ENCODE measurements at places on chromosomes 12 and 14. TPM values are rescaled to one million over a fixed set of nuclear protein-coding genes. Genes with fewer than 3 reads are reported as not detected.
A peak's percentile ranks its signal among the peaks of the same experiment; 100 is the strongest.

DNA sequence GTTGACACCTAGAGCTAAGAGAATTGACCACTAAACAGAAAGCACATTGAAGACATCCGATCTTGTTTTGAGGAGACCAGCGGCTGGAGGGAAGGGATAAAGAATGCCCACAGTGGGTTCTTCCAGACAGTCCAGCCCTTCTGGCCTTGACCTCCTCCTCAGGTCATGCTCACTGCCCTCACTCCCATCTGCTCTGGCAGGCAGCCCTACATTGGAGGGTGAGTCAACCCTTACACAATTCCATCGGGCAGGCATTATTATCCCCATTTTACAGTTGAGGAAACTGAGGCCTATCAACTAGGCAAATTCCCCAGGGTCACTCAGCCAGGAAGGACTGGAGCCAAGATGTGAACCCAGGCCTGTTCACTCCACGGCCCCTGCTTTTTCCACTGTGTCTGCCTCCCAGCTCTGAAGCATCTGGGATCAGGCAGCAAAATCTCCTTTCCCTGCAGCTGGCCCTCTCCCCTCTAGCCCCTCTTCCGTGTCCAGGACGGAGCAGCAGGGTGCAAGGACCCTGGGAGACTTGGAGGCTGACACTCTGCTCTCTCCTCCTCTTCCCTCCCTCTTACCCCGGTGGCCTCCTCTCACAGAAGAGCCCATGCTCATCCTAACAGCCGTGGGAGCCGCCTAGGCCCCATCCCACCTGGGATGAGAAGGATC is 5.3 kb downstream of the SCNN1A start:
- H3K4me3 ChIP-seq: peak overlapping the region; percentile 3
- peak; percentile 37 for DNase-seq
- H3K36me3 ChIP-seq: no peaks in the 10 kb centered on the region
- peaks cover 58% of the 10 kb centered on the region for H3K4me1 ChIP-seq
- no peak overlapping the region for H3K27ac ChIP-seq
- no peaks in the 10 kb centered on the region for H3K27me3 ChIP-seq

- no peak overlapping the region for H3K4me3 ChIP-seq
- peaks cover 11% of the 10 kb centered on the region for H3K4me1 ChIP-seq
- no peaks in the 10 kb centered on the region for H3K27me3 ChIP-seq
- no peak overlapping the region for H3K27ac ChIP-seq
- DNase-seq: no peak
Observed at GRCh38 chr12:11891754-11892386, 178.9 kb upstream of the BCL2L14 start.

DNA sequence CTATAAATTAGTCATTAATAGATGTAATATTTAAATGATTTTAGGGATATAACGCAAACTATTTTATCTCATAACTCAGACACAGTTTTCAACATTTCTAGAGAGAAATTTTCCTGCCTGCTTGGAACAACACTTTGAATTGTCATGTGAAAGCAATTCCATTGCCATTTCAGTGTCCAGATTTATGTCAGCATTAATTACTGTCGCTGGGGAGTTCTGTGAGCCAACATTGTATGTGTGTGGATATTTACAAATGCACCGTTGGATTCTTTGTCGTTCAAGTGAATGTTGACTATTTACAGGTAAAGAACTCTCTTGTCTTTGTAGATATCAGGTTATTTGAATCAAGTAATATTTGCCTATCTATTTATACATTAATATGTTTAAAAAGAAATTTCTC is 465.3 kb upstream of the RGS6 start:
- no peaks in the 10 kb centered on the region for H3K36me3 ChIP-seq
- no peak overlapping the region for H3K4me3 ChIP-seq
- H3K4me1 ChIP-seq: no peaks in the 10 kb centered on the region
- H3K27ac ChIP-seq: no peak overlapping the region

GRCh38 chr14:105363847-105364708 is 34.3 kb upstream of the TEX22 start:
- H3K36me3 ChIP-seq: peaks cover 31% of the 10 kb centered on the region
- H3K27ac ChIP-seq: no peak overlapping the region
- peaks cover 7% of the 10 kb centered on the region for H3K4me1 ChIP-seq

Gene NCOR2
- total RNA-seq: 318 TPM

DNA sequence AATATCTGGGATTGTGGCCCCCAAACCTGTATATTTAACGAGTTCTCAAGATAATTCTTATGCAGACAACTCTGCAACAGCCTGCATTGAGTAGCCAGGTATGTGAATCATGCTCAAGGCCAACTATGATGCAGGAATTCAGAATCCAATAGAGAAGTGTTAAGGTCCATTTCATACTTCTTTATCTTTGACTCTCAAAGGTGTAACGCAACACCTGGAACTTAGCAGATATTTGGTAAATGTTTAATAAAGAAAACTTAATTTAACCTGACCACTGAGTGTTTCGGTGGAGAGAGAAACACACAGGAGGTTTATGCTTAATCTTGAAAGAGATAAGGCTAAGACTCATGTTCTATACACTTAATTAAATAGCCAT is 156.5 kb upstream of the PLEKHG7 start:
- no peaks in the 10 kb centered on the region for H3K36me3 ChIP-seq
- peaks cover 15% of the 10 kb centered on the region for H3K4me1 ChIP-seq
- no peak for DNase-seq
- no peaks in the 10 kb centered on the region for H3K27me3 ChIP-seq
- H3K27ac ChIP-seq: no peak overlapping the region
- H3K4me3 ChIP-seq: no peak overlapping the region

Gene PPM1H
- total RNA-seq: 6.8 TPM

GRCh38 chr14:33504246-33505099 is 446.4 kb downstream of the EGLN3 start:
- H3K27ac ChIP-seq: no peak overlapping the region
- no peaks in the 10 kb centered on the region for H3K36me3 ChIP-seq
- H3K4me1 ChIP-seq: no peaks in the 10 kb centered on the region

Gene P2RX2
- total RNA-seq: 0.56 TPM

Gene TCL1B
- total RNA-seq: not detected

DNA sequence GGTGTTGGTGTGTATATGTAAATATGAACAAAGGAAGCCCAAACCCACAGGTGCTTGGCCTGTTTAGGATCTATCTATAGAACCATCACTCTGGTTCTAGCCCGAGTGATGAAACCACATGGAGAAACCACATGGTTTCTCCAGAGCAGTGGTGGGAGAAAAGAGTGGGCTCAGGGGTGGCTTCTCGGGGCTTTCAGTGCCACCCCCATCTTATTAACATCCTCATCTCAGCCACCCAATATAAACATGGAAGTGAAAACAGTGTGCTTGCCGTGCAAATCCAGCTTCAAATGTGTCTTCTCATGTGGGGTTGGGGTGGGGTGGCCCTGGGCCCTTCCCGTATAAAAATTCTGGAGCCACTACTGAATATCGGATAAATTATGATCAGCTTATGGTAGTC is 109.0 kb downstream of the STAB2 start:
- no peaks in the 10 kb centered on the region for H3K4me1 ChIP-seq
- no peak overlapping the region for H3K4me3 ChIP-seq
- no peaks in the 10 kb centered on the region for H3K36me3 ChIP-seq
- no peak overlapping the region for H3K27ac ChIP-seq

- H3K27me3 ChIP-seq: no peaks in the 10 kb centered on the region
- H3K36me3 ChIP-seq: no peaks in the 10 kb centered on the region
- no peaks in the 10 kb centered on the region for H3K4me1 ChIP-seq
- DNase-seq: no peak
Observed at GRCh38 chr12:127363392-127363791, 903.6 kb upstream of the TMEM132C start.

- H3K27me3 ChIP-seq: no peaks in the 10 kb centered on the region
- no peak for DNase-seq
- no peak overlapping the region for H3K27ac ChIP-seq
- H3K4me1 ChIP-seq: no peaks in the 10 kb centered on the region
Observed at GRCh38 chr12:103336940-103337339, 158.8 kb downstream of the C12orf42 start.

GRCh38 chr12:42507565-42507964 is 82.0 kb downstream of the PRICKLE1 start:
- H3K36me3 ChIP-seq: no peaks in the 10 kb centered on the region
- H3K27ac ChIP-seq: no peak overlapping the region
- peaks cover 4% of the 10 kb centered on the region for H3K4me1 ChIP-seq
- no peak overlapping the region for H3K4me3 ChIP-seq
- no peak for DNase-seq
- H3K27me3 ChIP-seq: no peaks in the 10 kb centered on the region
